Hindlimb muscle (tissue), 1 donor: ENCODE measurements at places on chromosomes 12 and 14. TPM values are rescaled to one million over a fixed set of nuclear protein-coding genes. Genes with fewer than 3 reads are reported as not detected.

- no peak for DNase-seq
Measured at GRCh38 chr12:70418101-70418500, 52.0 kb downstream of the KCNMB4 start.

- DNase-seq, result peak; percentile 64
Measured at GRCh38 chr12:29148911-29149690, at the start of gene FAR2. FAR2 (plus strand) TSS chr12:29149278; CDS start chr12:29270450, 121,172 bp downstream.

DNA sequence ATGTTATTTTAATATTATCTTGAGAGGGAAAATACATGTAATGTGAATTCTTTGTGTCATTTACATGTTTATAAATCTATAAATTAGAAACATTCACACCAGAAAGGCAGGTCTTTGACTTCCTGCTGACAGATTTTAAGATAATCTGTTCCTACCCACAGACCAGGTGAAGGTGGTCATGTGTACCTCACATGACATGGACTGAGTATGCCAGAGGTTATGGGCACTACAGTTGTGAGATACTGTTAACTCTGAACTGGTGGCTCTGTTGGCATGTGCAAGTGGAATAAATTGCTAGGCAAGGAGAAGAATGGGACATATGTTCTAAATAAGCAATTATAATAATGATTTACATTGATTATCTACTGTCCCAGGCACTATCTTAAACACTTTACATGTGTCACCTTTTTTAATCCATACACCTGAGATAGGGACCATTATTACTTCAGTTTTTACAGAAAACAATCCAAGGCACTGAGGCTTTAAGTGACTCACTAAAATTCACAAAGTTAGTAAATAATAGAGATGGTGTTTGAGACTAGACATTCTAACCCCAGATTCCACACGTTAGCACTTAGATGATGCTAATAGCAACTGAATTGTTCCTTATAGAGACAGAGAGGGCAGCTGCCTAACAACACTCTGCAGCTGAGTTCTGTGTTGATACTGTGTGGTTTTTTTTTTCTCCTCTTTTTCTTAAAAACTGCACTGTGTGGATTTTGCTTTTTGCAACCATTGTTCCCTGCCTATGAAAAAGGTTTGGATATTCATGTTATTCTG, 23.8 kb downstream of the SLC16A7 start:
- no peak for DNase-seq

DNA sequence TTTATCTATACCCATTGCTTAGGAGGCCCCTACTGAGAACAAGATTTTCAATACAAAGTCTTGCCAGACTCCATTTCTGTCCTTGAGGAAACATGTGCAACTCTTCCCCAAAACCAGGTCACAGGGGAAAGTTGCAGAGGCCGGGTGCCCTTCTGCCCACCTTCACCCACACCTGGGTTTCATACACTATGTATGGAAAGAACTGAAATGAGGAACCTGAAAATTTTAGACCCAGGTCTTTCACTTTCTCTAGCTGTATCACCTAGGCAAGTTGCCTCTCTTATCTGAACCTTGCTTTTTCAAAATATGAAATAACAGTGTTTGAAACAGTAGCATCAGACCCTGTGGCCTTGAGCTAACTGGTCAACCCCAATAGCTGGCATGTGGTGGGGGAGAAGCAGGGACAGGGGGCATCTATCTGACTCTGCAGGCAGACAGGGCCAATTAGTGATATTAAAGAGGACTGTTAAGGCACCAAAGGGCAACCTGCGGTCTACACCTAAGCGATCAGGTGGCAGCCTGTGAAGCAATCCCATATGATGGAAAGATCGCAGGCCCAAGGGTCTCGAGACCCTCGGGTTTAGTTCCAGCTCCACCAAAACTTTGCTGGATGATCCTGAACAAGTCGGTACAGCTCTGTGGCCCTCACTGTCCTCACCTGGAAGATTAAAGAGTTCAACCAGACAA, 346.5 kb downstream of the BCL11B start:
- no peak for DNase-seq

GRCh38 chr14:68254669-68255527, 435.3 kb downstream of the RAD51B start:
- DNase-seq, result no peak

DNA sequence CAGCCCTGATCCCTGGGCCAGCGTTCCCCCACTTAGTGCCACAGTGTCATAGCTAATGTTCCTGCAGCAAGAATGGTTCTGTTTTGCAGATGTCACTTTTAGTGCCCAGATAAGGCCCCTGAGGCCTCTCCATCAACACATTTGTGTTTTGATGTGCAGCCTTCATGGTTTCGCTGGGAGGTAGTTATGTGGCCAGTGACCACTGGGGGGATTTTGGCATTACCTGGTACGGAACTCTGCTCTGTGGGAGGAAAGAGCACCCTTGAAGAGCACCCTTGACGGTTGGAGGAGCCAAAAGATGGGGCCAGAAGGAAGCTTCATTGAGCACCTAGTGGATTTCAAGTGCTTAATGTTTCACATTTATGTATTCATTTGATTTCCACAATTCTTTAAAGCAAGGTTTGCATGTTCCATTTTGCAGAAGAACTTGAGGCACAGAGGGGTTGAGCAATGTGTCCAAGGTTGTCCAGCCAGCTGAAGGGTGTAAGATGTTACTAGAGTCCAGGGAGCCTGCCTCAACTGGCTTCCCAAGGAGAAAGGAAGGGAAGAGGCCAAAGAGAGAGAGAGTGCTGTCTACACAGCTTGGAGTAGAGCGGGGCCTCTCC, 13.0 kb downstream of the SERPINA11 start:
- DNase-seq, result no peak

- no peak for DNase-seq
Measured at GRCh38 chr14:101428409-101428808, 132.9 kb upstream of the DIO3 start.

GRCh38 chr12:47944685-47945340, 18.6 kb upstream of the TMEM106C start:
- no peak for DNase-seq

DNA sequence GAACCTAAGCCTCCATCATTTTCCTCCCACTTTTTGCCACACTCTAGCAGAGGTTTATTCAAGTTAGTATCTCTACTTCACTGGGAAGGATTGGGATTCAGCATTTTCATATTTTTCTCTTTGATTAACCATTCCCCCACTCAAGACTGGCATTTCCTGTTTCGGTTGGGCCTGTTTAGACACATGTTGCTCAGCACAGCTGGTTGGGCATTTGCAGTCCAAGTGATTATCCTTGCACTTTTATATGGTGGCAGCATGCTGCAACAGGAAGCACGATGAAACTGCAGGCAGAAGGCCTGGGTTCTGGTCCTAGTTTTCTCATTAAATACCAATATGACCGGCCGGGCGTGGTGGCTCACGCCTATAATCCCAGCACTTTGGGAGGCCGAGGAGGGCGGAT, 182.9 kb upstream of the GRIN2B start:
- DNase-seq, result no peak

- no peak for DNase-seq
Measured at GRCh38 chr12:70186436-70186835, 56.8 kb upstream of the CNOT2 start.

The CLEC4C gene
- polyA plus RNA-seq, result not detected

- DNase-seq, result no peak
Measured at GRCh38 chr14:105582639-105583038, 56.3 kb downstream of the TMEM121 start.

The ATN1 gene
- 91.2 TPM for polyA plus RNA-seq

DNA sequence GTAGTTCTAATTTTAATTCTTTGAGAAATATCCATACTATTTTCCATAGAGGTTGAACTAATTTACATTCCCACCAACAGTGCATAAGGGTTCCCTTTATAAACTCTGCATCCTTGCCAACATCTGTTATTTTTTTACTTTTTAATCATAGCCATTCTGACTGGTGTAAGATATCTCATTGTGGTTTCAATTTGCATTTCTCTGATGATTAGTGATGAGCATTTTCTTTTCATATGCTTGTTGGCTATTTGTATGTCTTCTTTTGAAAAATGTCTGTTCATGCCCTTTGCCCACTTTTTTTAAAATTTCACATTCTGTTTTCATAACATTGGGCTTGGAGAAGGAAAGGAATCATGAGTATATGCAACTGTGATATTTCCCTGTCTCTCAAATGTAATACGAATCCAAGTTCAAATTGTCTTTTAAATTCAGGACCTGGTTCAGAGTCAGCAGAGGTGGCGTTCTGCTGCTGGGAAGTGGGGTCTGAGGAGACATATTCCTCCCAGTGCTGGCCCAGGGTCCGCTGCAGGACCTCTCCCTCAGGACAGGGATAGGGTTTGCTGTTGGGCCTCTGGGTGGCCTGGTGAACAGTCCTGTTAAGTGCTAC, 81.2 kb upstream of the ETV6 start:
- no peak for DNase-seq

The LYZ gene
- 23.4 TPM for polyA plus RNA-seq
